D341Med (cell line): ENCODE measurements at places on chromosomes 2 and 18.

GRCh38 chr2:220521551-220521950 lies 894.1 kb downstream of the SLC4A3 start:
- no peak for DNase-seq

GRCh38 chr2:219073413-219074129 lies 12.8 kb upstream of the IHH start:
- peak; percentile 71 for DNase-seq

DNA sequence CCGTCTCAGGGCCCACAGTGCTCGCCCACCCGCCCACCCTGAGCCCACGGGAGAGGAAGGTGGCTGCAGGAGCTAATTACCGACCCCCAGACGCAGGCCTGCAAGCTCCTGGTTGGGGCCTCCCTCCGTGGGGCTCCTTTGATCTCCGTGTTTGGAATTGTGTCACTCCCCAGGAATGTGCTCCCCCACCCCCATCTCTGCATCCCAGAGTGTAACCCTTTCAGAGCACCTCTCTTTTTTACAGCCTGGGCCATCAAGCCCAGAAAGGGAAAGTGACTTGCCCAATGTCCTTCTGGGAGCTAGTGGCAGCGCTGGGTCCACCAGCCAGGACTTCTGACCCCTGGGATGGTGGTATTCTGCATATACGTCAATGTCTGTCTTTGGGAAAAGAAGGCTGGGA lies 335.1 kb downstream of the CYRIA start:
- no peak for DNase-seq

GRCh38 chr18:42922363-42922762 lies 193.1 kb downstream of the RIT2 start:
- DNase-seq = no peak

DNA sequence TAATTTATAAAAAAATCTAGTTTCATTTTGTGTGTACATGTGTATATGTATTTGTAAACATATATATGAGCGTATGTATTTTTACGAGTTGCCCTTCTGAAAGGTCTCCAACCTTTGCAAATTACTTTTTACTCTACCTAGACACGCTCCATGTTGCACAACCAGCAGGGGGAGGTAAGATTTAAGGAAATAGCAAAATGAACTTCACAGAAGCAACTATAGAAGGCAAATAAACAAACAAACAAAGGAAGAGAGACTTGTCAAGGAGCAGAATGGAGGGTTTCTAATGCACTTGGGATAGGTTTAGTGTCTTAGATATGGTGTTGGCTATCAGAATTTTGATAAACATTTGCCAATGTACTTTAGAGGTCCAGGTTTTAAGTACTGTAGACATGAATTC lies 820.5 kb upstream of the POU3F3 start:
- no peak for DNase-seq

GRCh38 chr2:130977461-130978050 lies 115.7 kb downstream of the FAM168B start:
- DNase-seq = no peak

DNA sequence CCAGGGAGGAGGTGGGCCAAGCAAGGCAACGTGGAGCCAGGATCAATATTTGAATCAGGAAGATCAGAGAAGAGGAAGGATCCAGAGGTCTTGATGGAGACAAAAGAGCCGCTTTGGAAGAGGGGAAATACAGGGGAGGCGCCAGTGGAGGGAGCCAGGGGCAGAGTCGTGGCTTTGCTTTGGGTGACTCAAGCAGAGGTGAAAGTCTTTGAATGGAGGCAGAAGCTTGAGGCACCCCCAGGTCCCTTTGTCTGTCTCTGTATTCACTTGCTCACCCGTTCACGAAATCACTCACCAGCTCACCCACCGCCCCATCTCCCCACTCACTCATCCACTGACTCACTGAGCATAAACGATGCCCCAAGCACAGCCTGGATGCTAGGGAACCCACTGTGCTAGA lies 134.1 kb downstream of the ACOXL start:
- no peak for DNase-seq

DNA sequence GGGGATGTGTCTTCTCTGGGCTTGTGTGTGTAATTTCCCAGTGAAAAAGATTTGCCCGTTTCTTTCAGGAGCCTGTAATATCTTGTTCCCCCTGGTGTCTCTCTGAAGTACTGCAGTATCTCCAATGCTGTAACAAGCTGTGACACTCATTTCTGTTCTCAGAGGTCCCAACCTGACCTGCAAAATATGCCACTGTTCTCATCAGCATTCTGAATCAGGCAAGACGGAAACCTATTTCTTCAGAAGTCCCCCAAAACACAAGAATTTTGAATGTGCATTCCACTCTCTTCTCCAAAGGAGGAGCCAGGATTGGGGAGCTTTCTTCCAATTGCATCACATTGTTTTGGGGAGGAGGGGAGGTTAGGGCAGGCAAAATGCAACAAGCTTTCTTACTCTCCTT lies 77.0 kb upstream of the CNGA3 start:
- DNase-seq = peak; percentile 51

DNA sequence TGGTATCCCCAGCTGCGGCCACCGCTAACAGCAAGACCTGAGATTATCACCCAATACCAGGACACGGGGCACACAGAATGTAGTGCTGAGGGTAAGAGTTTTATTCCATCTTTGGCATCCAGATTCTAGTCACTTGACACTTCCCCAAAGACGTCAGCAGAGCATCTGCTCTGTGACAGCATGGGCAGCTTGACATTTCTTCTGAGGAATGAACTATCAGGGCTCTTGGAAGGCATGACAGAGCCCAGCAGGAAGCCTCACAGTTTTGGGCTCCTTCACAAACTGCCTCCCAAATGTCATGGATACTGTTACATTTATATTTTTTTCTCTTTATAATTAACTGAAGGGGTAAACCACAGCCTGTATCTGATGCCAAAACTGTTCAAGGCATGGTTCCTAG lies 1010.7 kb downstream of the TDRD15 start:
- no peak for DNase-seq

DNA sequence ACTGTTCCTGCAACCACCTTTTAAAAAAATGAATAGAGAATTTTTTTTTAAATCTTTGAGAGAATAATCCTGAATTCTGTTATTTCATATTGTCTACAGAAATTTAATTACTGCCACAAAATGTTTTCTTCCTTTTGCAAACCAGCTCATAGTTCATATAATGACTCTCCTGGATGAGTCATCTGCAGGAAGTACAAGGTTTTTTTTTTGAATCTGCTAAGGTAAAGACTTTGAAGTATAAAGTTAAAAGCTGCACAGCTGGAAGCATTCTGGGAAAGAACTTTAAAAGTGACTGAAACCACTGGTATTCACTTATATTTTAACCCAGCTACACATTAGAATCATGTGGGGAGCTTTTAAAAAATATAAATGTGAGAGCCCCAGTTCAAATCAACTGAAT lies 25.4 kb downstream of the SESTD1 start:
- no peak for DNase-seq
